Fibroblast of the conjunctiva (primary cell): ENCODE measurements at places on chromosomes 16 and 17.
A peak's percentile ranks its signal among the peaks of the same experiment; 100 is the strongest.

GRCh38 chr16:85438981-85439685 lies 174.0 kb upstream of the GSE1 start:
- DNase-seq, result no peak

DNA sequence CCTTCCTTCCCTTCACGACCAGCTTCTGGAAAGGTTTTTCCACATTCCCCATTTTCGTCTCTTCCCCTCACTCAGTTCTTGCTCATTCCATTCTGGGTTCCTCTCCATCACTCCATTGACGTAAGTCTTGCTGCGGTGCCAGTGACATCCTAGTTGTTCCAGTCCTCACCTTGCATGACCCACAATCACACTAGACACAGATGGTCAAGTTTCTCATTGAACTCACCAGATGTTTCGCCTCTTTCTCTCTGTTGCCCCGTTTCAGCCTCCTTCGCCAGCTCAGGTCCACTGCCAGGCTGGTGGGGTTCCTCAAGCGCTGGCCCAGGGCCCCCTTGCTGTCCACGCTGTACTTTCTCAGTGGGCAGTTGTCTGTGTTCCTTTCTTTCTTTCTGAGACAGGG lies 43.4 kb downstream of the CCDC42 start:
- DNase-seq, result no peak

- no peak for DNase-seq
These were observed 1.3 kb downstream of the FOXC2 start for GRCh38 chr16:86567701-86568581.

- DNase-seq, result no peak
These were observed 39.0 kb downstream of the NEUROD2 start for GRCh38 chr17:39568702-39569101.

GRCh38 chr17:2799653-2800052 lies 3.4 kb downstream of the RAP1GAP2 start:
- DNase-seq, result no peak

DNA sequence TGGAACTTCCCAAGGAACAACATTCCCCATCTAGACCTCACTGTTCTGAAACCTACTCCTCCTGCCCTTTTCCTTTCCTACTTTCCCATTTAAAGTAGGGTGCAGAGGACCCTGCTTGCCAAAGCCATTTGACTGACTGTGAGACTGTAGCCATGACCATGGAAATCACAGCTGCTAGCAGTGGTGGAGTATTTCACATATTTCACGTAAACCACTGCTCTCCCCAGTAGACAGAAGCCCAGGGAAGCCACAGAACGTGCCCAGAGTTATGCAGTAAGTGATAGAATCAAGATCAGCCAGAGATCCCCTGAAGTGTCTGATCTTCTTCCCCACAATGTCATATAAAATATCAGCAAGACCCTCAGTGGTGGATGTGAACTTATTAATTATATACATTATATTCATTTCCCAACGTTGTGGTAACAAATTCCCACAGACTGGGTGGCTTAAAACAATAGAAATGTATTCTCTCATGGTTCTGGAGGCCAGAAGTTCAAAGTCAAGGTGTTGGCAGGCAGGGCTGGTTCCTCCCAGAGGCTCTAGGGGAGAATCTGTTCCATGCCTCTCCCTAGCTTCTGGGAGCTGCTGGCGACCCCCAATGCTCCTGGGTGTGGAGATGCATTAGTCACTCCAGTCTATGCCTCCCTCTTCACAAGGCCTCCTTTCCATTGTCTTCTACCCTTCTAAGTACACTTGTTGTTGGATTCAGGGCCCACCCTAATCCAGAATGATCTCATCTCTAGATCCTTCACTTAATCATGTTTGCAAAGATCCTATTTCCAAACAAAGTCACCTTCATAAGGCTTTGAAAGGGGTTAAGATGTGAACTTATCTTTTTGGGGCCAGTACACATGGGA lies 20.7 kb upstream of the PRM1 start:
- DNase-seq, result no peak

GRCh38 chr16:67017810-67018488 lies 11.0 kb upstream of the CBFB start:
- DNase-seq, result peak; percentile 89

DNA sequence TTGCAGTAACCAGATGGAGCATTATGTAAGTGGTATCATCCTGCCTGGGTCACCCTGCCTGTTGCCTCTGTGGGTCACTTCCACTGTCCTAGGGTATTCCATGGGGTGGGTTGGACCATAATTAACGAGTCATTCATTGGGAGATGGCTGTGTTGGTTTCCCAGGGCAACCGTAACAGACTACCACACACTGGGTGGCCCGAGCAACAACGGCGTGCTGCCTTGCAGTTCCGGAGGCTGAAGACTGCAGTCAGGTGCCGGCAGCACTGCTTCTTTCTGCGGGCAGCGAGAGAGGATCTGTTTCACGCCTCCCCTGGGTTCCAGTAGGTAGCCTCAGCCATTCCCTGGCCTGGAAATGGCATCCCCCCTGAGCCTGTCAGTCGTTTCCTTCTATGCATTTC lies 28.9 kb upstream of the CMIP start:
- no peak for DNase-seq

DNA sequence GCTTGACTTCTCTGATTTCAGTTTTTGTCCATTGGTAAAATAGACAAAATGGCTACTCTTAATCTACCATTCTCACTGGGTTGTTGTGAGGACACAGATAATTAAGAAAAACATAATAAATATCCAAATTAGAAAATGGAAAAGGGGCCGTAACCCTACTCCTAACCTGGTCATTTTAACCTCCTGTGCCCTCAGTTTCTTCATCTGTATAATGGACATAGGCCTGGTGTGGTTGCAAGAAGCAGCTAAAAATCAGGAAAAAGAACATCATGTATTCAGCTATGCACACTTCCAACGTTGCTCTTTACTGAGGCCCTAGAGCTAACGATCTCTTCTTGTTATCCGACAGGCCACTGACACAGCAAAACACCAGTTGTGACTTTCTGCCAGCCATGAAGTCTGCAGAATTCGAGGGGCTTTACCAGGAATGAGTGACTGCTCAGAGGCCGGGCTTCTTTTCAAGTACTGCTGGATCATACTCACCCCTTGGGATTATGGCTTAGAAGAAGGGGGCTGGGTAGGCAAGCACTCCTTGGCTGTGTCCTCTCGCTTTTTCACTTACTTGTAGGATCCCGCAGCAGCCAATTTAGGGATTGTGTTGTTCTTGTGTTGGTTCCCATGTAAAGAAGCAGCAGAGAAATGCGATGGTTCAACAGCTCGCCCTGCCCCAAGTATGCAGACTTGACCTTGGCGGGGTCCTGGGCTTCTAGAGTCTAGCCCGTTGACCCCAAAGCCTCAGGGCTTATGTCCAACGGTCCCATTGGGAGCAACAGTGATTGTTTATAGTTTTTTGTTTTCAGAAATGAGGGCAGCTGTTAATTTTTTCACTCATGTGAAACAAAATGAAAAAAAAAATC lies 20.9 kb downstream of the LDAF1 start:
- DNase-seq, result no peak

- DNase-seq, result no peak
These were observed 20.3 kb downstream of the METRNL start for GRCh38 chr17:83099570-83100181.

DNA sequence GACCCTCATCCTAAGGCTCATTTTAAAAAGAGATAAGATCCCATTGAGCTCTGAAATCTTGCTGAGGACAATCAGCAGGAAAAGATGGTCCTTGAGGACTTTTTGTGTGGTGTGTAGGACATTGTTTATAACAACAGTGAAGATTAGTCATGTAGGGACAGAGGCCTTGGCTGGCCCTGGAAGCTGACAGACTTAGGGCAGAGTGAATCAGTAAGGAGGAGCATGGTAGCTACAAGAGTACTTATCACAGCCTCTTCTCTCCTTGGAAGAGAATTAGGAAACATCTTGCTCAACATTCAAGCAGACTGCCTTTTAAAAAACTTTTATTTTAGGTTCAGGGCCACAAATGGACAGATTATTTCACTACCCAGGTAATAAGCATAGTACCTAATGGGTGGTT lies 665.9 kb upstream of the SALL1 start:
- DNase-seq, result no peak

DNA sequence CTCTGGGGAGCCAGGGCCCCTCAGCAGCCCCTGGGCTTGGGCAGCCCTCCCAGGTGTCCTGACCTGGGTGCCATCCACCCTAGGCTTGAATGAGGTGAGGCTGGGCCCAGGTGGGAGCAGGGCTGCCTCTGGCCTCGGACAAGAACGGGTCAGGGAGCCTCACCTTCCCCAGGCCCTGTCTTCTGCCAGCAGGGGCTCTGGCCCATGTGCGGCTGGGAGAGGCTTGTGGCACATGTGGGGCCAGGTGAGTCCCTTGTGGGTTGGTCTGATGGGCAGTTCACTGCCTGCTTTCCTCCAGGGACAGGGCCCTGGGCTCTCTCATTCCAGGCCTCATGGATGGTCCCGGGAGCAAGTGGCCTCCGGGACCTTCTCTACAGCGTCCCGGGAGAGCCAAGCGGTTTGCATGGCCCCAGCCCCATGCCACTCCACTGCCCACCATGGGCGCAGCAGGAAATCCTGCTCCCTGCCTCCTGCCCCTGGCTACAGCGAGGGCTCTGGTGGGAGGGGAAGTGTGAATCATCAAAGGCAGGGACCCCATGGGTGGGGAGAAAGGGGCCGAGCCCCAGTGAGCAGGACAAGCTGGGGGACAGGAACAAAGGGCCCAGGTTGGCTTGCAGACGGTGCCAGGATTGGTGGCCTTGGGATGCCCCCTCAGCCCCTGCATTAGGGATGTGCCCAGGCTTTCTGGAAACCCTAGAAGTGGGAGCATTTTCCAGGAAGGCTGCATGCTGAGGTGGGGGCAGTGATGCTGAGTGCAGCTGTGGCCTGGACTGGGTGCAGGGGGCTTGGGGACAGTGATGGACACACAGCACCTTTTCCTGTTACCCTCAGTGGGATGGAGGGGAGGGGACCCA lies 12.2 kb downstream of the VASN start:
- no peak for DNase-seq

GRCh38 chr17:57782647-57783337 lies 37.7 kb upstream of the CCDC182 start:
- DNase-seq, result no peak

DNA sequence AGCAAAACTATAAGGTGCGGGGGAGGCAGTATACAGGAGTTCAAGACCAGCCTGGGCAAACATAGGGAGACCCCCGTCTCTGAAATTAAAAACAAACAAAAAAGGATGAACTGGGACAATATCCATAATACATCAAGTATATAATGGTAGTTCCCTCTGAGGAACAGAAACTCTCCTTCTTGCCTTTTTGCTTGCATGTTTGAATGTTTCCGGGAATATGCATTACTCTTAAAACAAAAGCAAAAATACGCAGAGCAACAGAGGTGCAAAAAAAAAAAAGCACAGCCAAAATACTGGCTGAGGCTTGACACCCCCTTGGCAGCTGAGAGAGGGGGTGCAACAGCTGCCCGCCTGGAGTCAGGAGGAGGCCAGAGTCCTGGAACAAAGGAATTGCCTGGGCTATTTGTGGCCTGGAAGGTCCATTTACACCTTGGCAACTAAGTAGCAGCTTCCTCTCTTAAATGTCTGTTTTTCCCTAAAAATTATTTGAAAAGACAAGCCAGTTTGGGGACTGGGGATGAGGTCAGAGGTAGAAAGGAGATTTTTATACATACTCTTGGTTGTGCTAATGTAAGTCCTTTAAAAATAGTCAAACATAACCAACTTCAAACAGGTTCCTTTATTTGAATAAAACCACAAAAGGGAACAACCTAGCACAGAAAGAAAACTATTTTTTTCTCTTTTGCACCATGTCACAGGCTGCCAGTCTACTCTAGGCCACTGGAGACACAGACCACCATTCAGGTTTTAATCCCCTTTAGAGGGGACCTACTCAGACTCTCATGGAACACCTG lies 19.5 kb downstream of the USP7 start:
- no peak for DNase-seq

- DNase-seq, result no peak
These were observed 56.2 kb upstream of the CRISPLD2 start for GRCh38 chr16:84763629-84764028.

DNA sequence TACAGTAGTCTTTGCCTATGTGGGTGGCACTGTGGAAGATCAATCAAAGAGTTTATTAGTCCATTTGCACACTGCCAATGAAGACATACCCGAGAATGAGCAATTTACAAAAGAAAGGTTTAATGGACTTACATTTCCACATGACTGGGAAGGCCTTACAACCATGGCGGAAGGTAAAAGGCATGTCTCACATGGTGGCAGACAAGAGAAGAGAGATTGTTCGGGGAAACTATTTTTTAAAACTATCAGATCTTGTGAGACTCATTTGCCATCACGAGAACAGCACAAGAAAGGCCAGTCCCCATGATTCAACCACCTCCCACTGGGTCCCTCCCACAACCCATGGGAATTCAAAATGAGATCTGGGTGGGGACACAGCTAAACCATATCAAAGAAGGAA lies 432.1 kb downstream of the ZFHX3 start:
- DNase-seq, result no peak

- peak; percentile 38 for DNase-seq
These were observed 45.5 kb downstream of the ZCCHC14 start for GRCh38 chr16:87447323-87447722.

DNA sequence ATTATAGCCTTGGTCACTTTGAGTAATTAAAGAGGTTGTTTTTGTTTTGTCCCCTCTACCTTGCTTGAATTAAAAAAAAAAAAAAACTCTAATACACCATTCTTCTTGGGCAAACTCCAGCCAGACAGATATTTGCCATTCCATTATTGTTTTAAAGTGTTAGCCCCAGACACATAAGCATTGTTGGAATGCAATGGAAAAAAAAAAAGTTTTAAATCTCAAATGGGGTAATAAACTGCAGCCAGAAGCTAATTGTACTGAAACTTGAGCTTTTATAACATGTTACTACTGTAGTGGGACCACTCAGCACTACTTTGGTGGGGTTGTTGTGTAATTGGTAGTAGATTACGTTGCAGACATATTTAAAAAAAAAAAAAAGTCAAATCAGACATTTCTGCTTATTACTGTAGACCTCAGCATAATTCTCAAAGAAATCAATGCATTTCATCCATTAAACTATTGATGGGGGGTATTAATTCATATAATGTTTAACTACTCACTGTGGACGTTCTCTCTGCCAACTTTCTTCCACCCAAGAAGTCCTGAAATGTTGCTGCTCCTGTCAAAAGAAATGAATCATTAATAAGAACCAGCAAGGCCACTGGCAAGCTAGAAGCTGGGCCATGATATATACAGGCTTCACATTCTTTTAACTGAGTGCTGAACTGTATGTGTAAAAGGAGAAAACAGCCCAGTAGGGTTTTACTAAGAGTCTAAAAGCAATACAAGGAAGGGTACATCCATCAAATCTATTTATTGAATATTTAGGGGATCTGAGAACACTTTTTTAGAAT lies 626.6 kb upstream of the SOX9 start:
- no peak for DNase-seq

DNA sequence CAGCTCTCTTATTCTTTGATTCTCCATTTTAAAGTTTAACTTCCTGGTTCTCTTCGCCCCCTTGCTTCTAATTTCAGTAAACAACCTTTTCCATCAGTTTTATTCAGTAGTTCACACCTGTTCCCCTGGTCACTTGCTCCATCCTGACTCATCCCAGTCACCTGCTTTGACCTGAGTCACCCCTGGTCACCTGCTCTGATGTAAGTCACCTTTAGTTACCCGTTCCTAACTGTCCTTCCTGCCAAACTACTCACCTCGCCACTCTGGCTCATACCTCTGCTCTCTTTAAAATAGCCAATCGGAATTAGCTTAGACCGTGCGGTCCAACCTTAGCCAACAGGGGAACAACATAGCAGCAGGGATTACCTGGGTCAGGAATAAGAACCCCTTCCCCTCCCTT lies 4.7 kb upstream of the NLRC5 start:
- no peak for DNase-seq
